Anterior cingulate cortex (tissue), 58 donors: ENCODE measurements at places on chromosomes 16 and 17.

GRCh38 chr16:66481081-66481942 is 54.2 kb downstream of the BEAN1 start:
- no peak for DNase-seq

DNA sequence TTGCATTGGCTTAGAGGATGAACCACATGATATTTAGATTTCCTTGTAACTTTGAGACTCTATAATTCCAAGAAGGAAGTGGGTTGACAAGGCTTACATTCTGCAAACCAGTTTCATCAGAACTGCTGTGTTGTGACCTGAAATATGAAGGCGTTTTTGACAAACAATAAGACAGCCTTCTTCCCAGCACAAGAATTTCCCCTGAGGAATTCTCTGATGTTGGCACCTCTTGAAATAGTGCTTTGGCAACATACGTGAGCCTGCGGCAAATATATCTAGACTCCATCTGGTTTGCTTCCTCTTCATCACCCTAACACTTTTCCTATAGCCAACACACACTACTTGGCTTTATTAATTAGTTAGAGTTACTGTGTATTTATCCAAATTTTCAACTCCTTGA is 585.5 kb upstream of the SOX9 start:
- DNase-seq = no peak

GRCh38 chr16:53519417-53520091 is 16.5 kb upstream of the AKTIP start:
- DNase-seq = no peak

GRCh38 chr16:20901436-20902112 is 1.0 kb downstream of the LYRM1 start:
- no peak for DNase-seq

DNA sequence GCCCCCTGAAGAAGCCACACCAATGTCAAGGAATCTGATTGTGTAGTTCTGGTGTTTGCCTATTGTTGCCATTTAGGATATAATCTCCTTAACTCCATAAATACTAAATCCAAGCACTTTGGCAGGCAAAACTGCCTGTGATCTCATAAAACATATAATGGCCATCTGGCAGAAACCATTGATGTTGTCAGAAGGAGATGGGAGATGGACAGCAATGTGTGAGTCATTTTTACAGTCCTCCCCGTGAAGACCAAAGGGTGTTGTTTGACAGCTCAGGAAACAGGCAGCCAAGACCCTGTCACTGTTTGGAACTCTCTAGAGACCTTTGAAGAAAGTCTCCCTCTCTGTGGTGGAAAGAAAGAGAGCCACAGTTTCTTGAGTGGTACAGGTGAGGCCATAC is 454.1 kb downstream of the HS3ST3B1 start:
- no peak for DNase-seq

DNA sequence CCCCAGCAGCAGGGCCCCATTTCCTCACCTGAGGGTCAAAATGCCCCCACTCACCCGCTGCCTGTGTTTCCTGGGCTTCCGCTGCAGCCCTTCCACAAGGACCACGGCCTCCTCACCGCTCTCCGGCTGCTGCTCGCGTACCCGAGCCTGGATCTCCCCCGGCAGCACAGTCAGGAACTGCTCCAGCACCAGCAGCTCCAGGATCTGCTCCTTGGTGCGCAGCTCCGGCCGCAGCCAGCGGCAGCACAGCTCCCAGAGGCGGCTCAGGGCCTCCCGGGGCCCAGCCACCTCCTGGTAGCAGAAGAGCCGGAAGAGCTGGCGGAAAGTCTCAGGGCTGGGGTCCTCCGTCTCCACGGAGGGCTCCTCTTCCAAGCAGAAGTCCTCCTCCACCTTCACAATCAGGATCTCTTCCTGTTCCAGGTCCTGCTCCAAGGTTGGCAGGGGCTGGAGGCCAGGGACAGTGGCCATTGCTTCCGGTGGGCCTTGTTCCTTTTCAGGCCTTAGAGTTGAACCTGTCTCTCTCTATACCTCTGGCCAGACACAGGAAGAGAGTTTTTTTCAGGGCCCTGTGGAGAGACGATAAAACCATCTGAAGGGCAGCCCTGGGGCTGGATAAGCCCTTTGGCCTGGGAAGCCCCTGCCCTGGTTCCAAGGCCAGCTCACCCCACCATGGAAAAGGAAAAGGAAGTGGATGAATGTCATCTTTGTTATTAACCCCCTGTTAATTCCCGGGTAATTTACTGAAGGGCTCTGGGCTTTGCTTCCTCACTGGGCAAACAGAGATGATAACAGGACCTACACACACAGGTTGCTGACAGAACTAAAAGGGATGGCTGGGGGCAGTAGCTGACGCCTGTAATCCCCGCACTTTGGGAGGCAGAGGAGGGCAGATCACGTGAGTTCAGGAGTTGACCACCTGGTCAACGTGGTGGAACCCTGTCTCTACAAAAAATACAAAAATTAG is 1.2 kb downstream of the ZNF500 start:
- DNase-seq = no peak

DNA sequence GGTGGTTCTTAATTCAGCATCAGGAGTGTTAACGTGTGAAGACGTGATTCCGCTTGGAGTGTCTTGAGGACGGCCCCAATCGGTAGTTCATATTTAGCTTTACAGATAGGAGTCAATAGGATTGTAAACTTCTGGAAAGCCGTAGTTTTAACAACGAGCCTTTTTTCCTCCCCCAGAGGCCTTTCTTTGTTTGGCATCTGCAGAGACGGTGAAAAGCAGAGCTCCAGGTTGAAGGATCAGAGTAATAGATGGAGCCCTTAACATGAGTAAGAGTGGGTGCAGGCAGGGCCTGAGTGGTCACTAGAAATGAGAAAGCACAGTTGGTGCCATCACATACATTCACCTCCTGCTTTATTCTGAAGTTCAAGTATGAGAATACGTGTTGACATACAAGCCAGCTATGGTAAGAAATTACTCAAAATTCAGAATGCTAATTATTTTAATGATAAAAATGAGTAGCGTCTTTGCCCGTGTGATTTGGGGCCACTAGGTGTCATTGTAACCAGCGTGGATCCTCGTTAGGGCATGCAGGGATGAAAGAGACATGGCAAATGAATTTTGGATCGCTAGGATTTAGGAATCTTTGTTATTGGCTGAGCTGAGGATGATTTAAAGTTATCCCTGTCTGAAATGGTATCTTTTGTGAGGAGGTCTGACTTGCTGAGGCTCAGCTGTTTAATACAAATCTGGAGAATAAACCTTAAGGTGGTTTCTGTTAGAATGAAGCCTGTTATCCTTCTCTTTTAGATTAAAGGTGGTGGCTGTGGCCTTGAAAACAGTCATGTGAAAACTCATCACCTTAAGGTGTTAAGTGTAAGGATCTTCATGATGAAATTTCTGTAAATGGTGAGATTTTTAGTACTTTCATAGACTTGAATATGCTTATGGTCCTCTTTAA is 18.6 kb downstream of the PRCD start:
- DNase-seq = no peak

DNA sequence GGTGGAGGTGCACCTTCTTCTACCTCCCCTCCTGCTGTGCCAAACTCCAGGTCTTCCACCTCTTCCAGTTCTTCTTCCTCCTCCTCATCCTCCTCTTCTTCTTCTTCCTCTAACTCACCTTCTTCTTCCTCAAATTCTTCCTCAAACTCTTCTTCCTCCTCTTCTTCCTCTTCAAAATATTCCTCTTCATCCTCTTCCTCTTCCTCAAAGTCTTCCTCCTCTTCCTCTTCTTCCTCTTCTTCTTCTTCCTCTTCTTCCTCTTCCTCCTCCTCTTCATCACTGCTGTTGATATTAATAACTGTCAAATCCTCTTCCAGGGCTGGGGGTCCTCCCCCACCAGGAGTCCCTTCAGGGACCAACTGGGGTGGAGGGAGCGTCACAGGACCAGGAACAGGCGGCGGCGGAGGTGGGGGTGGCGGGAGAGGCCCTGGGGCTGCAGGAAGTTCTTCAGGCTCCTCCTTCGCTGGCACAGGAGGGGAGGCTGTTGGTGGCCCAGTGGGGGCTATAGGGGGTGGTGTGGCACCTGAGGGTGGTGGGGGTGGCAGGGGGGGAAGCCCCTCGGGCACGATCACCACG is 30.7 kb upstream of the ALOX15 start:
- no peak for DNase-seq

- peak; percentile 37 for DNase-seq
Observed at GRCh38 chr17:62680541-62681052, 53.1 kb downstream of the MRC2 start.

- no peak for DNase-seq
Observed at GRCh38 chr17:40659911-40660310, 5.1 kb downstream of the KRT222 start.

GRCh38 chr17:5121186-5121841 is 5.5 kb downstream of the USP6 start:
- DNase-seq = no peak

DNA sequence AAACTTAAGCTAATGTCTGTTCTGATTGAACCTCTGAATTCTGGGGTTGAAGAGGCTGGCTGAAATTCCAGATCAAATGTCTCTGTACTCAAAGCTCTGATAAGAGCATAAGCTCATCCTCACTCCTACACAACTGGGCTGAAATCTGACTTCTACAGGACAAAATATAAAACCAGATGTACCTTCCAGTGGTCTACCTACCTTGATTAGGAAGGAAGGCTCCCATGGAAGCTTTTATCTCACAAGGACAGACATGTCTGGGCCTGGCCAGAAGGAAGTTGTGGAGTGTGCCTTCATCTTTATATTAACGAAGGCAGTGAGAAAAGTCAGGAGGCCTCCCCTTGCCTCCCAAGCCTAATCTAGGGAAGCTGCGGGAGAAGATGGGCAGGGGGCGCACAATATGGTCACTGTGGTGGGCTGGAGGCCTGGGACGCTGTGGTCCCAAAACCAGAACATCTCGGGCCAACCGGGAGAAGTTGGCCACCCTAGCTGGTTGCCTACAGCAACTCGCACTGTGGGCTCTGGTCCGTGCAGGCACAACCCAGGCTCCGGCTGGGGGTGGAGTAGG is 55.6 kb upstream of the LRRC37A3 start:
- no peak for DNase-seq

DNA sequence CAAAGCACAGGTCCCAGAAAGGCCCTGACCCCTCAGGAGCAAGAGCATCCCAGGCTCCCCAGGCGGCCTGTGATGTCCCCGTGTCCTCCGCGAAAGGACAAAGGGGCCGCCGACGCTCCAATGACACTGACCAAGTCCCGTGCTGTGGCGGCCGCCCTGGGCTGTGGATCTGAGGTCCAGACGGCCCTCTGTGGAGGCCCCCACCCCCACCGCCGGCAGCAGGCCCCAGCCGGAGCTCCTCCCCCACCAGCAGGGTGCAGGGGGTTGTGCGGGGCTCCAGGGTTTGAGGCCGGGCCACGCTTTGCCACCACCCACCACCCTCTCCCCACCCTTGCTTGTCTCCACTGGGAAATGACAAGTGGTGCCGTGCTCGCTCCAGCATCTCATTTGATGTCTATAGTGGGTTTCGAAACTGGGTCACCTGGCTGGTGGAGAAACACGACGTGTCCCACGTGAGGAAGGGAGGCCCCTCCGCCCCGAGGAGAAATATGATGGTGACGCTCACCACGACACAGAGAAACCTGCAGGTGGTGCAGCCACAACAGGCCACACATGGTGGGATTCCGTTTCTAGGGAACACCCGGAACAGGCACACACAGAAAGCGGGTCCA is 31.2 kb upstream of the ZNF469 start:
- DNase-seq = no peak

GRCh38 chr17:10743316-10744009 is 13.6 kb upstream of the TMEM220 start:
- DNase-seq = no peak

- DNase-seq = no peak
Observed at GRCh38 chr16:86244936-86245335, 265.4 kb upstream of the FOXF1 start.

DNA sequence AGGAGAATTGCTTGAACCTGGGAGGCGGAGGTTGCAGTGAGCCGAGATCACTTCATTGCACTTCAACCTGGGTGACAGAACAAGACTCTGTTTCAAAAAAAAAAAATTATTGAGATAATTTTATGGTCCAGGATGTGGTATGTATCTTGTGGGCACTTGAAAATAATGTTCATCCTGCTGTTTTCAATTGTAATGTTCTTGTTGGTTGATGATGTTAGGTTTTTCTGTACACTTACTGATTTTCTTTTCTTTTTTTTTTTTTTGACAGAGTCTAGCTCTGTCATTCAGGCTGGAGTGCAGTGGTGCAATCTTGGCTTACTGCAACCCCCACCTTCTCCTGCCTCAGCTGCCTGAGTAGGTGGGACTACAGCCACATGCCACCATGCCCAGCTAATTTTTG is 29.7 kb downstream of the TBX21 start:
- DNase-seq = no peak

- no peak for DNase-seq
Observed at GRCh38 chr17:4715063-4715744, 4.8 kb downstream of the ARRB2 start.

GRCh38 chr16:89378947-89379771 is 111.2 kb downstream of the ANKRD11 start:
- DNase-seq = no peak

DNA sequence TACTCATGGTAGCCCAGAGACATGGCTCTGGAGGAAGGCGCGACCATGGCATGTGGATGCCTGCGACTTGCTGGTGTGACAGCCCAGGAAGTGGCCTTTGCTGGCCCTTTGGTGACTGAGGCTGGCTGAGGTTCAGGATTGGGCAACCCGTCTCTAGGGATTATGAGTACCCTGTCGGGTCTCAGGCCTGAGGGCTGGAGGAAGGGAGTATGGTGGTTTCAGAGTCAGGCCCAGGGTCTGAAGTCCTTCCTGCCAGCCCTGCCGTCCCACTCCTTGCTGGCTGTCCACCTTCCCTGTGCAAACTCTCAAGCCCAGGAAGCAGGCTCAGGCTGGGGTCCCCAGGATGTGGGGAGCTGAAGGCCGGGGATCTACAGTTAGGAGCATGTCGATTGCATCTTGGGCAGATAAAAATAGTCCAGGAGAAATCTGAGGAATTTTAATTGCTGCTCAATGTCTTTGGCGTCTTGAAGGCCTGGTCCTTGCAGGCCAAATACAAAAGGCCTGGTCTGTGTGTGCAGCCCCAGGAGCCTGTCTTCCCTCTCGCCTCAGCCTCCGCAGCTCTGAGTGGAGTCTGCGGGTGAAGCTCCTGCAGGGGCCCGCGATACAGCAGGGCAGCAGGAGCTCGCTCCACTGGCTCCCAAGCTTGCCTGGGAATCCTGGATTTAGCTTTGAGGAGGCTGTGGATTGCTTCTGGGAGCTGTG is 52.5 kb downstream of the NKD1 start:
- no peak for DNase-seq

DNA sequence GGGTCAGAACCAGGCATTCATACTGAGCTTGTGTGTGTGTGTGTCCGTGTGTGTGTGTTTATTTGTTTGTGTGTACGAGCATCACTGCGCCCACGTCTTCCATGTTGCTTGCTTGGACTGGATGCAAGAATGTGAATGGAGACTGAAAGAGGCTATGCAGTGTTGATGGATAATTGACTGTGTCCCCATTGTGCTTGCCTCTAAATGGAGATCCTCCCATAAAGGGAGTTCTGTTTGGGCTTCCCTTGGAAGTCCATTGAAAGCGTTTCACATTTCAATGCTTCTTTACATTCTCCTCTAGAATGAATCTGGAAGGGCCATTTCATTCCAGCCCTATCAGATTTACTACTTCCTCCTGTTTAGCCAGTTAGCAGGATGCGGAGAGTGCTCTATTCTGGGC is 124.0 kb downstream of the GP2 start:
- DNase-seq = no peak
